ENCODE measurements at places on chromosomes 7 and 10. TPM values are rescaled to one million over a fixed set of nuclear protein-coding genes. Genes with fewer than 3 reads are reported as not detected.

NRBF2 gene
- total RNA-seq: 22.0 TPM

NUTM2B gene
- total RNA-seq: 1.3 TPM

AMPH gene
- 2.3 TPM for total RNA-seq

ORC5 gene
- 14.3 TPM for total RNA-seq

DRGX gene
- total RNA-seq: not detected

LRRC18 gene
- total RNA-seq: not detected

LIPM gene
- total RNA-seq: 30.4 TPM

SPDYE11 gene
- total RNA-seq: not detected

TRIL gene
- 3.9 TPM for total RNA-seq

MARVELD1 gene
- 35.8 TPM for total RNA-seq

CLCN1 gene
- not detected for total RNA-seq

SUN3 gene
- total RNA-seq: not detected

SLC39A12 gene
- total RNA-seq: not detected

FAM241B gene
- total RNA-seq: 1.6 TPM

SPDYE1 gene
- 0.69 TPM for total RNA-seq

SDK1 gene
- 1.9 TPM for total RNA-seq

PHTF2 gene
- 10.8 TPM for total RNA-seq

CLRN3 gene
- not detected for total RNA-seq

GRID1 gene
- 4.9 TPM for total RNA-seq

CFAP46 gene
- total RNA-seq: not detected

DNAH11 gene
- total RNA-seq: 5.8 TPM

PITRM1 gene
- total RNA-seq: 45.5 TPM

MARCHF5 gene
- total RNA-seq: 19.2 TPM

CALHM3 gene
- total RNA-seq: not detected

FANK1 gene
- 3.0 TPM for total RNA-seq

POLR3A gene
- 8.7 TPM for total RNA-seq

MEOX2 gene
- total RNA-seq: 4.9 TPM

PTEN gene
- total RNA-seq: 87.4 TPM

DYNC1I1 gene
- 7.6 TPM for total RNA-seq

ZPBP gene
- not detected for total RNA-seq

MALRD1 gene
- not detected for total RNA-seq

MMRN2 gene
- total RNA-seq: 37.7 TPM

ACTR3C gene
- total RNA-seq: 7.8 TPM

TMEM225B gene
- total RNA-seq: 4.6 TPM

FAM131B gene
- total RNA-seq: 0.42 TPM

SORCS3 gene
- total RNA-seq: 0.32 TPM

NDUFB2 gene
- 213 TPM for total RNA-seq

COPS6 gene
- total RNA-seq: 29.6 TPM

MYH16 gene
- total RNA-seq: not detected

UNCX gene
- total RNA-seq: not detected

All from lower leg skin (tissue), 4 donors.